HepG2 (cell line): ENCODE measurements at places on chromosomes 7 and 10. TPM values are rescaled to one million over a fixed set of nuclear protein-coding genes. Genes with fewer than 3 reads are reported as not detected.

- no peak for DNase-seq
These were observed 12.0 kb downstream of the TBX20 start for GRCh38 chr7:35241884-35242283.

GRCh38 chr7:87028636-87029035 lies 30.8 kb downstream of the ELAPOR2 start:
- no peak for DNase-seq

NODAL gene
- polyA plus RNA-seq = not detected in 2 replicates

GSTK1 gene
- polyA plus RNA-seq = 92.1 and 96.2 TPM in 2 replicates

- DNase-seq = no peak
These were observed 28.1 kb downstream of the ST8SIA6 start for GRCh38 chr10:17426263-17426750.

KCNMA1 gene
- polyA plus RNA-seq = not detected in 2 replicates

DNA sequence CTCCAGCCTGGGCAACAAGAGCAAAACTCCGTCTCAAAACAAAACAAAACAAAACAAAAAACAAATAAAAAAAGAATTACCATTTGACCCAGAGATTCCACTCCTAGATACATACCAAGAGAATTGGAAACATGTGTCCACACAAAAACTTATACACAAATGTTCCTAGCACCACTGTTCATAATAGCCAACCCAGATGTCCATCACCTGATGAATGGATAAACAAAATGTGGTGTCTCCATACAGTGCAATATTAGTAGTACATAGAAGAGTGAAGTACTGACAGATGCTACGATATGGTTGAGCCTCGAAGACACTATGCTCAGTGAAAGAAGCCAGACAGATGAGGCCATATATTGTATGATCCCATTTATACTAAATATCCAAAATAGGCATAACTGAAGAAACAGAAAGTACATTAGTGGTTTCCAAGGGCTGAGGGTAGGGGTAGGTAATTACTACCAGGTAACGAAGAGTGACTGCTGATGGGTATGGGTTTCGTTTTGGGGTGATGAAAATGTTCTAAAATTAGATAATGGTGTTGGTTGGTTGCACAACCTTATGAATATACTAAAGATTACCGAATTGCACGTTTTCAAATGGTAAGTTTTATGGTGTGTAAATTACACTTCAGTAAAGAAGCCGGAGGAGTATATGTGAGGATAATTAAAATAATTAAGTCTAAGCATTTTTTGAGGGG lies 20.0 kb downstream of the MYO1G start:
- no peak for DNase-seq
